ENCODE measurements at places on chromosomes 2 and 18.

DNA sequence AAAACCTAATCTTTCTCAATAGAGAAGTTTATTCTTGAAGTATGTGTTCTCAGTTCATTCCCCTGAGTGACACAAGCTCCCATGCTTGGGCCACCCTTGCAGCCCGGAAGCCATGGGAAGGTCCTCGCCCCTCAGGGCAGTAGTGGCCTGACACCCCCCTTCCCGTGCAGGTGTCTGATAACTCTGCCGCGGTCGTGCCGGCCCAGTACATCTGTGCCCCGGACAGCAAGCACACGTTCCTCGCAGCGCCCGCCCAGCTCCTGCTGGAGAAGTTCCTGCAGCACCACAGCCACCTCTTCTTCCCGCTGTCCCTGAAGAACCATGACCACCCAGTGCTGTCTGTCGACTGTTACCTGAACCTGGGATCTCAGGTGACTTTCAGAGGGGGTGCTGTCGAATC lies 32.4 kb downstream of the NTSR2 start:
- no peak for DNase-seq

- no peak for DNase-seq
Measured at GRCh38 chr2:39704540-39704939, 38.8 kb downstream of the TMEM178A start.

DNA sequence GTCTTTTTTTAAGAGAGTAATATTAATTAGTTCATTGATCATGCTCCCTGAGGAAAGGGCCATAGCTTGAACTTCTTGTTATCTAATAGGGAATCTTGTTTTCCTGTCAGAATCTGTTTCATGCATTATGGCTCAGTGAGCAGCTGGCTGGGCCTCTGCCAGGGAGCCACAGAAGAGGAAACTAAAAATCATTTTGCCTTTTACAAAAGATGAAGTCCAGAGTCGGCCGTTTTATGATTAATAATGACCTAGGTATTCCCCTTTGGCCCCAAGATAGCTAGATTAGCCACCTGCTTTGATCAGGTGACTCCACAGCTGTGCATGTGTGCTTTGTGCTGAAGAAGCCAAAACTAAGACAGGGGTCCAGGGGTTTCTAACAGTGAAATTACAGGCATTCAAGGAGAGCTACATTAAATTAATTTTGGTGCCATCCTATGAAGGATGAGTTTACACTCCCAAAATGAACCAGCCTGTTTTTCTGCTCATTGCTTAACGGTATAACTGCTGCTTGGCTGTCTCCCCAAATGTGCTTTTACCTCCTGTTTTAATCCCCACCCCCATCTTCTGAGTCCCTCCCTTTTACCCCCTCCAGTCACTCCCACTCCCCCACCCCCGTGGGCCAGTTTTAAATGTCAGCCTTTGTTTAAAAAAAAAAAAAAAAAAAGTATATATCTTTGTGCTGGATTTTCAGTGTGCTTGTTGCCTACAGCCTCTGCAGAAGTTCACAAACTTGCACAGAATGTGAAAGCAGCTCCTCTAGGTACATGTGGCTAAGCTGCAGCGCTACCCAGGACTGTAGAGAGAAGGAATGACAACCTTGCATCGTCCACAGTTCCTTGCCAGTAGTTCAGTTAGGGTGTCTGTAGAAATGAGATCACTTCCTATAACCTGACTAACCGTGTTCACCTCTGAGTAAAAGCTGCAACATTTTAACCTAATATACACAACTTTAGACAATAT lies 93.1 kb downstream of the CABLES1 start:
- DNase-seq: no peak

DNA sequence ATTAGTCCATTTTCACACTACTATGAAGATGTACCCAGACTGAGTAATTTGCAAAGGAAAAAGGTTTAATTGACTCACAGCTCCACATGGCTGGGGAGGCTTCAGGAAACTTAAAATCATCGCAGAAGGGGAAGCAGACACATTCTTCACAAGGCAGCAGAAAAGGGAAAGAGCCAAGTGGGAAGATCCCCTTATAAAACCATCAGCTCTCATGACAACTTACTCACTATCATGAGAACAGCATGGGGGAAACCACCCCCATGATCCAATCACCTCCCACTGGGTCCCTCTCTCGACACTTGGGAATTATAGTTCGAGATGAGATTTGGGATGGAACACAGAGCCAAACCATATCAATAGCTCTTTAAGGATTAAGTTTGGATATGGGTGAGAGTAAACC lies 246.1 kb upstream of the CYRIA start:
- no peak for DNase-seq

DNA sequence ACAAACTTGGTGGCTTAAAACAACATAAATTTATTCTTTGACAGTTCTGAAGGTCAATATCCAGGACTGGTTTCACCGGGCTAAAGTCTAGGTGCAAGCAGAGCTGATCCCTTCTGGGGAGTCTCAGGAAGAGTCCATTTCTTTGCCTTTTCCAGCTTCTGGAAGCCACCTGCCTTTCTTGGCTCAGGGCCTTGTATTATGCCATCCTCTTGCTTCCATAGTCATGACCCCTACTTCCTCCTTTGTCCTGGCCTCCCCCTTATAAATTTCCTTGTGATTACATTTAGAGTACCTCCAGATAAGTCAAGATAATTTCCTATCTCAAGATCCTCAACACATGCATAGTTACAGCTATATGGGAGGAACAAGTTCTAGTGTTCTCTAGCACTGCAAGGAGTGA lies 1089.5 kb downstream of the LRP1B start:
- no peak for DNase-seq

DNA sequence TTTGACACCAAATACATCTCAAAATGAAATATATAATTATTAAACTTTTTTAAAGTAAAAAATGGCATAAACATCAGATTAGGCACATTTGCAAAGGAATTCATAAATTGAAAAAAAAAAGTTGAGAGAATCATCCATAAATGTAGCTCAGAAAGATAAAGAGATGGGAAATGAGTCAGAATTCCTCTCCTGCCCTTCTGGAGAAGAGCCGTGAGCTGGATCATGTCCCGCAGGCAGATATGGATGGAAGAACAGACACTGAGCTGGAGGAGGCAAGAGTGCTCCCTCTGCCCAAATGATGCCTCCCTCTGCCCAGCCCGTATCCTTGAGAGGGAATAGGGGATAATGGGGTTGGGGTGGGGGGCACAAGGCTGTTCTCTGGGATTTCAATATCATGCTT lies 190.9 kb downstream of the TFCP2L1 start:
- no peak for DNase-seq

- DNase-seq: no peak
Measured at GRCh38 chr2:112491946-112492345, 10.0 kb downstream of the TTL start.

GRCh38 chr18:74194691-74195090 lies 46.4 kb downstream of the TIMM21 start:
- DNase-seq: no peak

DNA sequence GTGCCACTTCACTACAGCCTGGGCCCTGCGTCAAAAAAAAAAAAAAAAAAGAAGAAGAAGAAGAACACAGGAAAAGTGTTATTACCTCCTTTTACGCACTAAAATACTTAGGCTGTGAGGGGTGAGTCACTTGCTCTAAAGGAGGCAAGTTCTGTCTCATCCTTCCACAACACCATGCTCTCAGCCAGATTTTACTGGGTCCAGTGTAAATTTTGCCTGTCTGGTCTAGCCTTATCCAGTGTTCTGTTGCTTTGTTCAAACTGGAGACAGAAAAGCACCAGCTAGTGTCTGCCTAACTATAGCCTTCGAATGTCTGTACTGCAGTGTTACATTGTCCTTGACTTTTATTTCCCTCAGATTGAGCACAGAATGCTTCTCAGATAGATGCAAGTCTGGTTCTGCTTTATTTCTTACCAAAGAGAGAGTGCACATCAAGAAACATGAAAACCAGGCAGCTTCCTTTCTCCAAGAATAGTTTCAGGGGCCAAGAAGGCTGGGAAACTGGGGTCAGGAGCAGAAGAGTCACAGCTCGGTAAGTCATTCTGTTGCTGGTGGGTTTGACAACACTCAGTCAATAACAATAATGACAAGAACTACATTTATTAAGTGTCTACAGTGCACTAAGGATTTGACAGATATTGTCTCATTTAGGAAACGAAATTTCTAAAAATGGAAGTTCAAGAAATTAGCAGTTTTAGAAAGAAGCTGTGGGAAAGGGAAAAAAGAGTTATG lies 3.1 kb upstream of the MSGN1 start:
- DNase-seq: no peak

GRCh38 chr18:36419900-36420531 lies 122.5 kb downstream of the FHOD3 start:
- DNase-seq: no peak

DNA sequence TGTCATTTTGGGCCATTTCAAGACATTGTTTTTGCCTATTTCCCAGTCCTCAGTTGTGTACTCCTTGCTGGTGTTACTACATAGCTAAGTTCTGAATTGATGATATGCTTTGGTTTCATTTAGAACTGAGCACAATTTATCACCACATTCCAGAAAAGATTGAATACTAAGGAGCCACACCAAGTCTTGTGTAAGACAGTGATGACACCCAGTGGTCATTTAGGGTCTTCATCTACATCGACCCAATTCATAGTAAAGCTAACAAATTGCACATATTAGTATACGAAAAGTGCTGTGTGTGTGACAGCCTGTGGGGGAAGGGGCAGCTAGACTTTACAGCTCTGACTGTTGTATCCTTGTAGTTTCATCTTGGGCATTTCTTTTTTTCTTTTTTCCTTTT lies 10.9 kb upstream of the DLX2 start:
- no peak for DNase-seq

DNA sequence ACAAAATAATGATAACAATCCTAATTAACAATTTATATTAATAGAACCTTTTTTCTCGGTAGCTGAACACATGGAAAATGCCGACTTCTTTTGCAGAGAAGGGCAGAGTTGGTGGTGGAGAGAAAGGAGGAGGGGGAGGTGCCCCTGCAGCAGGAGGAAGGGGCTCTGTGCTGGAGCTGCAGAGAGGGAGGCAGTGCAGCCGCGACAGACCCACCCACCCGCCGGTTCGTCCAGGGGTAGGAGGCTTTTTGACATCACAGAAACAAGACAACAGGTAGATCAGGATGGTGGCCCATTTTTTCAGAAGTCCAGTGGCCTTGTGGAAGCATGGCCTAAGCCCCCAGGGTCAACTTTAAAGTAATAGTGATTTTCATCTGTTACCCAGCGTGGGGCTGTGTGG lies 321.1 kb upstream of the SALL3 start:
- DNase-seq: no peak

DNA sequence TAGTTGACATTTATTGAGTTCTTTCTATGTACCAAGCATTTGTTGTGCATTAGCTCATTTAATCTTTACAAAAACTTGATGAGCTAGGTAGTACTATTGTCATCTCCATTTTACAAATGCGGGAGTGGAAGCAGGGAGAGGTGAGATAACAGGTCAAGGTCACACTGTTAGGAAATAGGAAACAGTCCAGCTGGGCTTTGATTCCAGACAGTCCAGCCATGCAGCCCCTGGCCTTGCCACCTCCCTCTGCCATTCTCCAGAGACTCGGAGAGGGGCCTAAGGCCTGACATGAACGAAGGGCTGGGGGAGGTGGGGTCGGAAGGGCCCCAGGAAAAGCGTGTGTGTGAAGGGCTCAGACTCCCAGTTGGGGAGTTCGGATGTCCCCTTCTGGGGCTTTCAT lies 55.6 kb downstream of the ODC1 start:
- DNase-seq: no peak

DNA sequence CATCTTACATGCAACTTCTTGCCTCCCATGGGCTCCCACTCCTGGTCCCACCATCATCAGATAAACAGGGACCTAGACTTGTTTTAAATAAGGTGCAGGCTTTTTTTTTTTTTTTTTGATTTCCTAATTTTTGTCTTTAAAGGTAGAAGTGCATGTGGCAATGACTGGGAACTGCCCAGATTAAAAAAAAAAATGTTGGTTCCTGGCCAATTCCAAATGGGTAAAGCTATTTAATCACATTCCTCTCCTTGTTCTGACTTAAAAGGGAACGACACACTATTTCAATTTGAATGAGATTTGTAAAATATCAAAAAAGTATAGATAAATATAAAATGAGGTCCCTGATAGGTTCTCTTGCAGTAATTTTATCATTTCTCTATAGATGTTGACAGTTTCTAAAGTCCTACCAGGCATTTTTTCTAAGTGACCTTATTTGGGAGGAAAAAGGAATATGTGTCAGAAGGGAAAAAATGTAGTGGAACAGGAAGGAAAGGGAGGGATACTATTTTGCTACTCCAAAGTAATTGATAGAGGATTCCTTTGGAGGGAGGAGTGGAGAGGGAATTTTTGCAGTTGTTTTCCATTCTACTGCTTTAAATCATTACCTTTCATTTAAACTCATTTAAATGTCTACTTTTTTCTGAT lies 43.3 kb downstream of the DDX1 start:
- no peak for DNase-seq

GRCh38 chr2:239363946-239364637 lies 36.7 kb downstream of the HDAC4 start:
- DNase-seq: no peak

DNA sequence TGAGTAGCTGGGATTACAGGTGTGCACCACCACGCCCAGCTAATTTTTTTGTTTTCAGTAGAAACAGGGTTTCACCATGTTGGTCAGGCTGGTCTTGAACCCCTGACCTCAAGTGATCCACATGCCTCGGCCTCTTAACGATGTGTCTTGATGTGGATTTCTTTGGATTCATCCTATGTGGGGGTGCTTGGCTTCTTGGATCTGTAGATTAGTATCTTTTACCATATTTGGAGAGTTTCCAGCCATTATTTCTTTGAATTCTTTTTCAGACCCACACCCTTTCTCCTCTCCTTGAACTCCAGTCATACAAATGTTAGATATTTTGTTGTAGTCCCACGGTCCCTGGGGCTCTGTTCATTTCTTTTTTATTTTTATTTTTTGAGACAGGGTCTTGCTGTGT lies 6.8 kb upstream of the TOGARAM2 start:
- DNase-seq: no peak

DNA sequence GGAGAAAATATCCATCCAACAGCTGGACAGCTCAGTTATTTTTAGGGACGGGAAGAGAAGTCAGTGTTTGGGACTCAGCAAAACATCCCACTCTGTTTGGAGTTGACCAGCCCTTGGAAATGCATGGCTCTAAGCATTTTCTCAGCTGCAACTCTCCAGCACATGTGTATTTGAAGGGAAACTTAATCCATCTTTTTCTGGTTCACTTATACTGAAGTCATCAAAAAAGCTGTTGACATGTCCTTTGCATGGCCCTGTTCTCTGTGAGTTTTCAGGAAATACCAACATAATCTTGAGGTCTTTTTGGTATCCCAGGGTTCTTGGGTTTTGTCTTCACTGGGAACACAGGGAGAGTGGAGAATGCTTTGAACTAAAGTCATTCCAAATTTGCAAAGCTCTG lies 91.9 kb upstream of the CELF4 start:
- DNase-seq: no peak

DNA sequence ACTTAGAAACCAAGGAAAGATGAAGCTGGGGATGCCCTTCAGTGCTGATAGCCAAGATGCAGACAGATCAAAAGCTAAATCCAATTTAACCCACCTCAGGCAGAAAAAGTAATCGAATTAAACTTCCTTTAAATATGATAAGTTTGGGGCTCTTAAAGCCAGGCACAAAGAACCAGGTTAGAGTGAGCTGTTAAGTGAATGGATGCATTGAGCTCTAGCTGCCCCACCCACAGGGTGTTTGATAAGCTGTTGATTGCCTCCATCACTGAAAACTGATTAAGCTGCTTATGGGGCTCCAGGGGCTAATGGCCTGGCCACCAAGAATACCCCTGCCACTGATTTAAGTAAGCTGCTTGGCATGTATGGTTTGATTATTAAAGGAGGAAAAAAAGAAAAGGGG lies 119.8 kb downstream of the PLEKHM3 start:
- DNase-seq: no peak

- DNase-seq: no peak
Measured at GRCh38 chr2:10891390-10891789, 20.3 kb upstream of the KCNF1 start.
